Activated CD8-positive, alpha-beta memory T cell treated with anti-CD3 and anti-CD28 coated beads for 1 hour (primary cell): ENCODE measurements at places on chromosomes 4 and X.

- DNase-seq: no peak
These were observed 1347.1 kb upstream of the PABPC4L start for GRCh38 chr4:135548711-135549110.

DNA sequence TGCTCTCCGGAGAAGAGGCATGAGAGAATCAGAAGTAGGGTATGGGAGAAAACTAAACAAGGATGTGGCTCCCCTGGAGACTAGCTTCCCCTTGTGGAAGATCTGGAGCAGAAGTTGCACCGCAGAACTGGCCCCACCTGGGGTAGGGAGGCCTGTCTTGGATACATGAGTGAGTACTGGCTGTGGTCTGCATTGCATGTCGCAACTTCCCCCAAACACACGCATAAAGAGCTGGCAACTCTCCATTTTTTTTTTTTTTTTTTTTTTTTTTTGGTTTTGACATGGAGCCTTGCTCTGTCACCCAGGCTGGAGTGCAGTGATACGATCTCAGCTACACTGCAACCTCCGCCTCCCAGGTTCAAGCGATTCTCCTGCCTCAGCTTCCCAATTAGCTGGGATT lies 119.9 kb downstream of the EGF start:
- no peak for DNase-seq

GRCh38 chr4:167100120-167100519 lies 134.2 kb downstream of the SPOCK3 start:
- DNase-seq: no peak

DNA sequence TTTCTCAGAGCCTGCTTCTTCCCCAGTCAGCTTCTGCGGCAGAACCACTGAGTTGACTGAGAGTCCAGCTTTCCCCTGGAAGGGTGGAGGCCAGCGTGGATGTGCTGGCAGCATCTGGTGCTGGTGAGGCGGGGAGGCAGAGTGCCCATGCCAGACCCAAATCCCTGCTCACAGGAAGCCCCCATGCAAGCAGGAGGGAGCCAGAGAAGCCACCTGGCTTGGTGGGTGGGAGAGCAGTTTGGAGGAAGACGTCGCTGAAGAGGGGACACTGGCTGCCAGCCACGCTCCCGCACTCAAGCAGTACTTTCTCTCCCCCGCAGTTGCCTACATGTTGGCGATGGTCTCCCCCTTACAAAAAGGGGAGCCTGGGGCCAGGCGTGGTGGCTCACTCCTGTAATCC lies 6.0 kb downstream of the PDZD4 start:
- DNase-seq: no peak

GRCh38 chr4:4480205-4480604 lies 61.6 kb downstream of the STX18 start:
- no peak for DNase-seq

DNA sequence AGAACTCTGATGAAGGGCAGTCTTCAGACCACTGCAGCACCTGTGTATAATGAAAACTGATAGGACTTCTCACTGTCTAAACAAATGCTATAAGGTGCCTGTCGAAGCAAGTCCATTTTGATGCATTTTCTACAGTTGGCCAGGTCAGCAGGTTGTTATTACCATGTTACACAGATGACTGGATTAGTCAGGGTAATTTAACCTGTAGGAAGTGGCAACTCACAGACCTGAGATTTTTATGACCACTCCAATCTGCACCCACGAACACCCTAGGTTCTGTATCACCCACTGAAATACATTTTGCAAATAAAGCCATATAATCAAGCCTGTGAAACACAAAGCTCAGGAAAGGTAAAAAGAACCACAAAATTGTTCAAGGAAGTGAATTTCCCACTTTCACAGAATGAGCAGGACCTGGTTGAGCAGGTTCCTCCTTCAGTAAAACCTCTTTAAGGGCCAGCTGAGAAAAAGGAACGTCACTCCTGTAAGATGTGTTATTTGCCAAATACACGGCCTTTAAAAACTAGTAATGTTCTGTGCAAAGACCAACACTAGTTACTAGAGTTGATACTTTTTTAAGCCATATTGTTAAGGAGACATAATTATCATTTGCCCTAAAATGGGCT lies 12.7 kb downstream of the MAML3 start:
- no peak for DNase-seq

GRCh38 chr4:153466081-153466948 lies at the start of gene TMEM131L:
Gene TMEM131L, plus strand, starts transcription at chr4:153466360. Its CDS starts 38 bp downstream, at chr4:153466398.
- DNase-seq: no peak

GRCh38 chrX:109855501-109855900 lies 122.4 kb upstream of the ACSL4 start:
- no peak for DNase-seq

GRCh38 chrX:39675619-39676018 lies 422.1 kb downstream of the BCOR start:
- no peak for DNase-seq

- DNase-seq: no peak
These were observed 1075.1 kb upstream of the GRID2 start for GRCh38 chr4:91228659-91229058.

DNA sequence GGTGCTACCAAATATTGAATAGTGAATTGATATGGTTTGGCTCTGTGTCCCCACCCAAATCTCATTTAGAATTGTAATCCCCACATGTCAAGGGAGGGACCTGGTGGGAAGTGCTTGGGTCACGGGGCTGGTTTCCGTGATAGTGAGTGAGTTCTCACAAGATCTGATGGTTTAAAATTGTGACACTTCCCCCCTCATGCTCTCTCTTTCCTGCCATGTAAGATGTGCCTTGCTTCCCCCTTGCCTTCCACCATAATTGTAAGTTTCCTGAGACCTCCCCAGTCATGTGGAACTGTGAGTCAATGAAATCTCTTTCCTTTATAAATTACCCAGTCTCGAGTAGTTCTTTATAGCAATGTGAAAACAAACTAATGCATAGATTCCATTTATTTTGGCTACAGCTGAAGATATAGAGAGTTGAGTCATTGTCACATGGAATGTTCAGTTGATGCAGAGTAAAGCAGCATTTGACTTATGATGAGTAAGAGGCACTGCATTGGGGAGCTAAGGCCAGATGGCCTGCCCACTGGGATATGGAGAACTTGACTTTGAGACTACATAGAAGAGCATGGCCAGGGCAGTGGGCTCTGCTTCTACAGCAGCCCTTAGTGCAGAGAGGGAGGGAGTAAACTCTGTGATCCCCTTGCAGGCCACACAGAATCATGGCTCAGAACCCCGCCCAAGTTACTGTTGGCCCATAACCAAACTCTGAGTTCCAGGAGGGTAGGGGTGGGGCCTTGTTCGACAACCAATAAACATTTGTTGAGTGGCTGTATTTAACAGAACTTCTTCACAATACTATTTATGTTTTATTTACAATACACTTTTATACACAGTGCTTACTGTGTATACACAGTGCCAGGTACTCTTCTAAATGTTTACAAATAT lies 34.2 kb downstream of the RAI2 start:
- DNase-seq: no peak

DNA sequence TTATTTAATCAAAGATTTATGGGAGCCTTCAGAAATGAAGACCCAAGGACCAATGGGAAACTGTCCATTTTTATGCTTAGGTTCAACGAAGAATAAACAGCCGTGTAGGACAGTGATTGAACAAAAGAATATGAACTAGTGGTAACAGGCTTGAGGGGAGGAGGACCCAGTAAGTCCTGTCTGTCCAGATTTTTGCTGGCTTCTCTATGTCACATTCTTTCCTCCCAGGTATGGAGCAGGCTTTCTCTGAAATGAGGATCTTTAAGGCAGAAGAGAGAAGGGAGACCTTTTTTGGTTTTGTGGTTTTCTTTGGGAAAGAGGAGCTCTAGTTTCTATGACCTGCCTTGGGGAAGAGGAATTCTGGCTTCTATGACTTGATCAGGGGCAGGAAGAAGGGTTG lies 74.1 kb downstream of the BANK1 start:
- no peak for DNase-seq

- DNase-seq: no peak
These were observed 180.3 kb upstream of the TENM3 start for GRCh38 chr4:182062936-182063335.

- no peak for DNase-seq
These were observed 105.7 kb upstream of the GATB start for GRCh38 chr4:151866592-151866918.

GRCh38 chrX:153561337-153561736 lies 37.6 kb downstream of the CCNQ start:
- no peak for DNase-seq

DNA sequence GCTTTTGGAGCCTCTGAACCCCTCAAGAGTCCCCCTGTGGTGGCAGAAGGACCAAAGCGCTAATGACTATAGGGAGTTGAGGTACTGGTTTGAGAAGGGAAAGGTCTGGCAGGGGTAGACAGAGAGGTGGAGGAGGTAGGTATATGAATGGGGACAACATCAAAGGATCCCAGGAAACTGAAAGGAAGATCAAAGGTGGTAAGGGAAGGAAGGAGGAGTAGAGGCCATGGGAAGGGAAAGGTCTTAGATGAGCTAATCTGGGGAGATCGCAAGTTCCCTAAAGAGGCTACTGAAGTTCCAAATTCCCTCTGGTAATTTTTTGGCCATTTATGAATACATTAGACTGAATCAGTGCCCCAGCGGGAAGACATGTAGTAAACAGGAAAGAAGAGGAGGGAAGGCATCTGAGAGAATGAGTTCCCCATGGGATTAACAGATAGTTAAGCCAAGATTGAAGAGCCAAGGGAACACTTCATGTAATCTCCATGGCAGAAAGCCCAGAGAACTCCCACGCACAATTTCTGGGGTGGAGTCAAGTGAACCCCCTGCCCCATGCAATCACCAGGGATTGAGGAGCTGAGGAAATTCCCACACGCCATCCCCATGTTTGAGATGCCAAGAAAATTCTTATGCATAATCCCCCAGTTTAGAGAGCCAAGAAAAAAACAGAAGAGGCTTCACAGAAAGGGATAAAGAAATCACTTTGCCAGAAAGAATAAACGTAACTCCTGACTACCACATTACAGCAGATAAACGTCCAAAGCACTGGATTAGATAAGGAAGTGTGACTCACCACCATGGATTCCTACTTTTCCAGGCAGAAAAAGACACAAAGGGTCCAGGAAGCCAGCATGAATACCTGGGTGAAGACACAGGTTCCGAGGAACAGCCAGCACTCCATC lies 25.8 kb downstream of the ZNF630 start:
- no peak for DNase-seq

GRCh38 chr4:180949424-180950213 lies 1293.6 kb upstream of the TENM3 start:
- DNase-seq: no peak

- no peak for DNase-seq
These were observed 124.5 kb upstream of the AGA start for GRCh38 chr4:177566691-177567090.

DNA sequence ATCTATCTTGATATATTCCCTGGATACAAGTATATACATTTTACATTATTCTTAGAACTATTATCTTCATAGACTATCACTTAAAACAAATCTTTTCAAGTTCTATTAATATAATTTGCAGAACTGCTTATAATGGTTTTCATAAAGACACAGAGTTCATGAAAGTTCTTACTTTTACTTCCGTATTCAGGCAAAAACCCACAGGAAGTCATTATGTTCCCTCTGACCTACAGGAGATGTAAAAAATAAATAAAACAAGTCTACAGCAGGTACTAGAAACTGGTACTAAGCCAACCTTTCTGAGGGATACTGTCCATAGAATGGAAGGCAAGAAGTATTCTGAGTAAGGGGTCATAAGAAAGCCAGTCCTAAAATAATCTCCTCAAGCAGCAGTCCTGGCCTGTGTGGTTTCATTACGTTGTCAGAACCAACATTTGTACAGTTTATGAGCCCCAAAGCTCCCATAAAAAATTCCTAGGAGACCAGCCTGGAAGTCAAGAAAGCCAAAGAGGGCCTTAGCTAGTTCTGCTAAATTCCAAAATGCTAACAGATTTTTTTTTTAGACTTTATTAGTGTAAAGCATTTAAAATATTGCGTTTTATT lies 68.6 kb downstream of the CAMK2D start:
- no peak for DNase-seq

GRCh38 chr4:46081674-46082073 lies 42.2 kb downstream of the GABRG1 start:
- DNase-seq: no peak

GRCh38 chr4:119729835-119730670 lies 101.4 kb upstream of the PDE5A start:
- DNase-seq: no peak

- DNase-seq: no peak
These were observed 680 bp downstream of the MAEA start for GRCh38 chr4:1290165-1290977.

GRCh38 chrX:7071390-7071789 lies 76.1 kb upstream of the STS start:
- DNase-seq: no peak

DNA sequence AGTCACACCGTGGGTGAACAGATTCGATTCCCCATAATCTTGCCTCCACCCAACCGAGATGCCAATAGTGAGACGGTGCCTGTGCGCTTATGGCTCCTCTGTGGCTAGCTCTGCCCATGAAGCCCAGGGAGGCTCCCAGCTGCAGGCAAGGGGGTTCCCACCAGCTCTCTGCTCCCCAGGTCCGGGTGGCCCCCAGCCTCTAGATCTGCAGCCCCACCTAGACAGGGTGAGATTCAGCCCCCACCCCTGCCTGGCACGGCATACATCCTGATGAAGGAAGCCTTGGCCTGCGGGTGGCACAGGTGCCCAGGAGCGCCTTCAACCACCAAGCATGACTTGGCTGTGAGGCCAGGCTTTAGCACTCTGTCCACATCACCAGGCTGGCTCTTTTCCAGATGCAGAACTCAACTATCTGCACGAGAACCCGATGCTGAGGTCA lies 40.6 kb downstream of the WDR1 start:
- DNase-seq: no peak

DNA sequence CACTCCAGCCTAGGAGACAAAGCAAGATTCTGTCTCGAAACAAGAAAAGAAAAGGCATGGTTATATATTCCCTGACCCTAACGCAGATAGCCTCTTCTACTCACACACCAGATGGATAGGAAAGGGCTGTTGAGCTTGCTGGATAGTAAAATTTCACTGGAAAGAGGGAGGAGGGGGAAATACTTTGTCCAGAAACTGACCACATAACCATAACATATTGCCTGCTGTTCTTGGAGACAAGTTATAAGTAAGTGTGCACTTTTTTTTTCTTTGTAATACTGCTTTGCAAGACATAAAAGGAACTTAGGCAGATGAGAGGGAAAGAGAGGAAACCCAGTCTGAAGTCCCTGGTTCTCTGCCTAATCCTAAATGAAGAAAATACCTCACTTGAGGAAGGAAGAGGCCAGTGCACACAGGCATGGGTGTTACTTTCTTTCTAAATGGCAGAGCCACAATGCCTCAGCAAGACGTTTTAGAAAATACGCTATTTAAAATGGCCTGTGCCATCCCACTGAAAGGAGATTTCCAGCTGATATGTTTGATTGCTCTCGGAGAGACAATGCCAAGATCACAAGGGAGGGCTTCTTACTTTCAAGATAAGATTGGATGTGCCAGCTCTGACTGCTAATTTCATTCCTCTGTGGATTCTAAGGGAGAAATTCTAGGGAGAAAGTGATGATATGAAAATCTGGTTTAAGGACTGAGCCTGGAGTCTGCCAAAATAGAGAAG lies 140.6 kb downstream of the DCTD start:
- no peak for DNase-seq

- DNase-seq: no peak
These were observed 3.5 kb downstream of the HUWE1 start for GRCh38 chrX:53682885-53683555.
